Hypothalamus (tissue), 51 donors: ENCODE measurements at places on chromosomes 1 and 21.

DNA sequence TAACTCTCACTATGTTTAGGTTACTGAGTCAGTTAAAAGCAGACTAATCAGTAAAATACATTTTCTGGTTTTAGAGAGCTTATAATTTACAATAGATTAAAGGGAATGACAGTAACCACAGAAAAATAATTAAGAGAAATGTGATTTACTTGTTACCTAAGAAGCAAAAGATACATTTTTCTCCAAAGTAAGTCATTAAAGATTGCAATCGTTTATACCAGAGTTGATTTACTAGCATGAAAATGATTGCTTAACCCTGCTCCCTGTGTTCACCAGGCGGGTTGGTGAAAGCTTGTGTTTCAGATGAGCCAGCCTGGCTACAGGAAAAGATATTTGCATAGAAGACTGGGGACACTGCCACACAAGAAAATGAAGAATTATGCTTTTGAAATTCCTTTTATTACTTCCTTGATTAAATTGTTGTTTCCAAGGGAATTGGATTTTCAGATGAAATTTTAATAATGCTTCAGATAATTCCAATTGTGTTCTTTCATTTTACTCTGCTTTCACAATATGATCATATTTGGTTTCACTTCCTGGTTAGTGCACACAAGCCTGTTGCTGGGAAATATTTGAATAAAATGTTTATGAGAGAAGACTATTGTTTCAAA is 27.9 kb downstream of the LRRC8B start:
- no peak for DNase-seq

GRCh38 chr1:35725596-35725995 is 6.9 kb upstream of the C1orf216 start:
- DNase-seq: peak; percentile 55

DNA sequence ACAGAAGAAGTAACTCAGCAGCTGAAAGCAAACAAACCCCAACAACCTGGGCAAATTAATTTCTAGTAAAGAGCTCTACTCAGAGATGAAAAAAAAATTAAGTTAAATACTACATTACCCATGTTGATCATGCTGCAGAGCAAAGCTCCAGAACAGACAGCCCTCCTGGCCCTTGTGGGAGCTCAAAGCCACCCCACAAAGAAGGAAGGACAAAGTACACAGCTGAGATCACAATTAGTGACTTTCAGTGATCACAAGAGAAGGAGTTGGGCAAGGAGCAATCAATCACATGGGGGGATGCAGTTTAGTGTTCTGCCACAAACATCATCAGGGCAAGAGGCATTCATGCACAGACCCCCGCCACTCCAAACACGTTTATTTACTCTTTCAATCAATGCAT is 114.2 kb downstream of the DAB1 start:
- no peak for DNase-seq

DNA sequence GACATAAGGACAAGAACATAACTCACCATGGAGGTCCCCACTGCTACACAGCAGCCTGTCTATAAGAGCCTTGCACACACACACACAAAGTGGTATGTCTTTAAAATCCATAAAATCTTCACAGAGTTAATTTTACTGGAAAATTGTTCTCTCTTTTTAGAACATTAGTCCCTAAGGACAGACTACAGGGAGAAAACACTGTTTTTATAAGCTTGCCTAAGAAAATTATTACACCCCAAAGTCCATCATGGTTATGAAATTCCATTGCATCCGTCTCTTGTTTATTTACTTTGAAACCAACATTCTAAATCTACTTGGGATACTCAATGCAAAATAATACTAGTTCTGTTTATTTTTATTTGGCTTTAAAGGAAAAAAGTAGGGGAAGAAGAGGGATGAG is 197.4 kb downstream of the SETD4 start:
- no peak for DNase-seq

GRCh38 chr21:31459457-31459856 is 115.4 kb upstream of the TIAM1 start:
- peak; percentile 68 for DNase-seq

GRCh38 chr1:111585447-111586086 is 34.0 kb upstream of the RAP1A start:
- no peak for DNase-seq

DNA sequence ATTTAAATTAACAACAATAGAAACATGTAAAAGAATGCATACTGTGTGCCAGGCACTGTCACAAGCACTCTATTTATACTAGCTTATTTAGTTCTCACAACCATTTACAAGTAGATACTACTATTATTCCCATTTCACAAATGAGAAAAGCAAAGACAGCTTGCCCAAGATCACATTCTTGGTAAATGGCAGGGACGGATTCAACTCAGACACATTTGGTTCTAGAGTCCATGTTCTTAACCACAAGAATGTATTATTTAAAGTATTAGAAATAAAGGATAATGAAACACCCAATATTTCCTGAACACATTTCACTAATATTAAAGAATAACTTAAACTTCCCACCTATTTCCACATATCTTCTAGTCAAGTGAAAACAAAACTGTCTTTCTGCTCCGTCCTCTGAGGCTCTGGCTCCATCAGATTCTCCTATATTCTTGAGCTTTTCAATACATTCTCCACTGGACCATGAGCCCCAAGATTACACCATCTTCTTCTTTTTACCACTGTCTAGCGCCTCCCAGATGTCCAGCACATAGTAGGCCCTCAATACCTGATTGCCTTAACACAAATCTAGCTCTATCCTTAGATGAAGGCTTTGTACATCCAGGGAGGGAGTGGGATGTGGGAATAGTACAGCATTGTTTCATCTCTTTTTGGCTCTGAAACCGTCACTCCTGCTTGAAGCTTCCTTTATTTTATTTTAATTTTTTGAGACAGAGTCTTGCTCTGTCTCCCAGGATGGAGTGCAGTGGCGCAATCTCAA is 29.3 kb downstream of the SOD1 start:
- no peak for DNase-seq
